ENCODE measurements at places on chromosomes 7 and 10.

DNA sequence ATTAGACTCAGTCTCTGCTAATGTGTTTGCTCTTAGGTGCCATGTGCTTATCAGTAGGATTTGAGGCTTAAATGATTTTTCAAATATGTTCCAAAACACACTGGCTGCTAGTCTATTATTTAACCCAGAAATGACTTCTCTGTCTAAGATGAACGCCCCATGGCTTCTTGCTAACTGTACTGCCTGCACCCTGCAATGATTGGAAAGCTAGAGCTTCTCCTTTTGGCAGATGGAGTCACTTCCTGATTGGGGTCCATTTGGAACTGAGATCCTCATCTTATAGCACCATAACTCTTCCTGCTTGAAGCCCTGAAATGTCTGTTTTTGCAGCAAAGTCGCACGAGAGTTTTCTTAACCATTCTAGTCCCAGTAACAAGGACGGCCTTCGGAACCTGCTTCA, 186.5 kb upstream of the ADO start:
- no peak for DNase-seq

DNA sequence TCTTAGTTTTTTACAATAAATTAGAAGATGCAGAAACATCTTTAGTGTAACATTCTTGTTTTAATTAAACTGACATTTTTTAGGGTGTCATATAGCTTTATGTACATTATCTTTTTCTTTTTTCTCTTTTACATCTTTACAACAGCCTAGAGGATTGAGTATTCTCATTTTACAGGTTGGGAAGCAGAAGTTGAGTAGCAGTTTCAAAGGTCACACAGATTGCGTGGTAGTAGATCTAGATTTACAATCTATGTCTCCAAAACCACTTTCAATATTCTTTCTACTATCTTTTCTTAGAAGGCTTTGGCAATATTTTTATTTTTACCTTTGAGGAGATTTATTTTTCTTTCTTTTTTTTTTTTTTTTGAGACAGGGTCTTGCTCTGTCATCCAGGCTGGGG, 18.7 kb upstream of the MCU start:
- DNase-seq, result no peak

DNA sequence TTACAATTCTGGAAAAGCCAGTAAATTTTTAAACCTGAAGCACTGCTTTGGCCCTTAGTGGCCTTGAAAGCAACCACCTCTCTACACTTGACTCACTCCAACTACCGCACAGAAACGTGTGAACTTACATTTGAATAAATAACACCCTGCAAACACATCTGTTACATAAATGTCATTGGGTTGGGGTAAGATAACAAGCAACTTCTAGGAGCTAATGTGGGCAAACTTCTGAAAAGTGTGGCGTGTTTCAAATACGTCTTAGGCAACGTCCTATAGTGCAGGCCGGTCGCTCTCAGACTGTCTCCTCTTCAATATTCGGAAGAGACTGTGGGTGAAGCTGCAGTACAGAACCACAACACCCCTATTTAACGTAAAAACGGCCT, 474 bp downstream of the ORC5 start:
- peak; percentile 28 for DNase-seq

- no peak for DNase-seq
Measured at GRCh38 chr7:128192497-128193142, 48.5 kb upstream of the LEP start.

DNA sequence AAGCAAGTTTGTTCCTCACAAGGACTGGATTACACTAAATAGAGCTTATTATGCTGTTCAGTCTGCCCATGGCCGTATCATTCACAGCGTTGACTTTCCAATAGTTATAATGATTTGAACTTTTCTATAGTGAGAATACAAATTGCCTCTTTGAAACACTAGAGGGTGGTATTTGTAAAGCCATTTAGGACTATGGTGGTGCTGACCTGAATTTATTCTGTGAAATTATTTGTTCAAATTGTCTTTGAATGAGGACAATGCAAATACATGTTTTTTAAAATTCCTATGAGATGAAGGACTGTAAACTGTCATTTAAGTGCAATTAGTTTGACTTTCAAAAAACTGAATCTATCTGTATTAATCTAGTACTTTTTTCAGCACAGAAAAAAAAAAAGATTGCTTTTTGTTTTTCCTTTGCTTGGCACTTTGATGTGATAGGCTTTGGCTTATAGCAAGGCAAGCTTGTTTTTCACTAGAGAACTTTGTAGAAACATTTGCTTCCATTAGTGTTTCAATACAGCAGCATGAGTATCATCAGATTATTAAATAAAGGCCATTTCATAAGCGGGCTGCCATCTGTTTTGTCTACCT, 122.7 kb upstream of the TMEM229A start:
- DNase-seq, result peak; percentile 28

- DNase-seq, result peak; percentile 87
Measured at GRCh38 chr10:103696411-103697145, 158.8 kb downstream of the SH3PXD2A start.

- DNase-seq, result peak; percentile 41
Measured at GRCh38 chr10:52313256-52313932, 687 bp upstream of the DKK1 start.
